ENCODE measurements at places on chromosomes 3 and 15.

DNA sequence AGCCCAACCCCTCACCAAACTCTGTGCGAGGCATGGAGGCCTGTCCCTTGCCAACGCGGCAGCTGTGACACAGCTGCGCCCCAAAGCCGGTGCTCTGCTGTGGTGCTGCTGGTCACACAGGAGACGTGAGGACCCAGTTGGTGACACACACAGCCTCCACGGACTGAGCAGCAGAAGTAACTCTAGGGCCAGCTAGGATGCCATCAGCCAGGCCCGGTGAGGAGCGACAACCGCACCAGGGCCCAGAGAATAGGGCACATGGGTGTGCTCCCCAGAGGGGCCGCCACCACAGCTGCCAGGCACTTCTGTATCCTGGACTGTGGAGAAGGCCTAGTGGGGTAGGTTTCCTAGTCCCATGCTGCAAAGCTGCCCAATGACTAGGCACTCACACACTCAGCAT is 10.7 kb downstream of the ZXDC start:
- no peak for DNase-seq

DNA sequence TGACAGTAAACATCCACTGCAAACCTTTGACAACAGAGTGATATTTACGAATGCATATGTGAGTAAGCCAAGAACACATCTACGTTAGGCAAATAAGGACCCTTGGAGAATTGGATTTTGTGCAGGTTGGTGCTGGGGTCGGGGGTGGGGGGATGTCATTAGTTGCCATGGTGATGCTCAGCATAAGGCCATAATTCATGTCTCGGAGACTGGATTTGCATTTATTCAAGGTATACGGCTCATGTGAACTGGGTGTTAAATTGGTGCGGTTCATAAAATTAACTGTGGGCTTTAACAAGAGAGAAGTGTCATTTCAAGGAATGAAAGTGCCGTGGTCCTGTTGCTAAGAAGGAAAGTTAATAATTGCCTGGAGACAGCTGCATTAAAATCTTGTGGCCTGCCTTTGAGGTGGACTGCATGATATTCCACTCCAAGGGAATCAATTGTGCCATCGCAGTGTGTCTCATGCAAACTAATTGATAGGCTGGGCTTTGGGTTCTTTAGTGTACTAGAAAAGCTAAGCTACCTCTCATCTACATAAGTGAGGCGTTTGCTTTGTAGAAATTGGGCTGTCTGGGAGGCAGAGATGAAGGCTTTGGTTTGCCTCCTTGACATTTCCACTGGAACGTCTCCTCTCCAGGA is 228.9 kb upstream of the FEZF2 start:
- DNase-seq, result no peak

DNA sequence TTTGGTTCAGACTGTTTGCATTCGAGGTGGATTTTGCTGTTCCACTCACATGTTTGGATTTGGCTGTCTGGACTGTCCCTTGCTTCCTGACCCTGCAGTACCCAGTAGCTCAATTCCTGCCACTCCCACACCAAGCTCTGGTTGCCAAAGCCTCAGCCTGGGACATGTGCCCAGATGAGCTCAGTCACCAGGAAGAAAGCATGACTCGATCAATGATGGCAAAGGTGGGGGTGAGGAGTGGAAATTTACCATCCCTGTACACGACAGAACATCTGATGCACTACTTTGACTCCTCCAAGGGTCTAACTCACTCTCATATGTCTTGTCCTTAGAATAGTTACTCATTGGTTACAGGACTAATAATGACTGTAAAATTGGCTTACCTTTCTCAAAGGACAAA is 45.2 kb downstream of the ZNF385D start:
- DNase-seq, result no peak

DNA sequence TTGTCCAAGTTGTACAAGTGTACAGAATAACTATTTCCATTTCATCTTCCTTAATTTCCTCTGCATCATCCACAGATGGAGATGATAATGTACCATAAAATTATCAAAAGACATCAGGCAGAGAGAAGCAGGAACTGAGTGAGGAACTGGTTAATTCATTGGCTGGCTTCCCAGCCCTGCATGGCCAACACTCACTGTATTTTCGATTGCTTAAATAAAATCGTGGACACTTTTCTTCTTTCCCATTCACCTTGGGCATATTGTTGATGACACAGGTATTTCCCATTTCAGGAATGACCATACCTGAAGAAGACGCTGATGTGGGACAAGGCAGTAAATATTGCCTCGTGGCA is 144.2 kb upstream of the ABHD17C start:
- DNase-seq, result no peak

- DNase-seq, result no peak
Measured at GRCh38 chr15:69232765-69233164, 65.9 kb upstream of the PAQR5 start.

Data from activated CD8-positive, alpha-beta memory T cell treated with anti-CD3 and anti-CD28 coated beads for 1 hour (primary cell).